ENCODE measurements at places on chromosomes 3 and 15.
A peak's percentile ranks its signal among the peaks of the same experiment; 100 is the strongest.

GRCh38 chr3:120103276-120103675, 9.0 kb upstream of the GSK3B start:
- no peak for DNase-seq

DNA sequence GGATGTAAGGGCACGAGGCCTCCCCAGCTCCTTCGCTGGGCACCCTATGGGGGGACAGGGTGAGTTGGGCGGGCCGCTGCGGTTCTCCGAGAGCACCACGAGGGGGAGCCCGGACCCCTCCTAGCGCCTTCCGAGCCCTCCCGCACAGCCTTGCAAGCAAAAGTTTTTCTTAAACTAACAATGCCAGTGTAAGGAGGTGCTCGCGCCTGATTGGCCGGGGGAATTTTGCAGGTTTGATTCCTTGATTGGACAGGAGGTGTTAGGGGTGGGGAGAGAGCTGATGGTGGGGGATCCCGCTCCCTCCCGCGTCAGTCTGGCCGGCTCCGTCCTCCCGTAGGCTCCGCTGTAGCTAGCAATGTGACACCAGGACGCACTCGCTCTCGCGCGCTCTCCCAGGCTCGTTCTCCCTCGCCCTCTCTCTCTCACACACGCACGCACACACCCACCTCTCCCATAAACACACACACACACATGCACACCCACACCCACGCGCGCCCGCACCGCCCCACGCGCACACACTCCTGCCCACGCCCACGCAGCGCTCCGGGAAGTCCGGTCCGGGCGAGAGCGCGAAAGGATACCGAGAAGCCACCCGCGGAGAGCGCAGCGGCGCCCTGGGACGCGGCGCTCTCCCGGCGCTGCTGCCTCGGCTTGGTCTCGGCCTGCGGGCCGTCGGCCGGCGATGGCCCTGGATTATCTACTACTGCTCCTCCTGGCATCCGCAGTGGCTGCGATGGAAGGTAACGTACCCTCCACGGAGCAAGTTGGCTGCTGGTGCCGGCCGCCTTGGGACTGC, at the start of gene EPHB1:
Gene EPHB1, plus strand, starts transcription at position 311 of the 796 bp plus-strand sequence.
- DNase-seq, result peak; percentile 99

DNA sequence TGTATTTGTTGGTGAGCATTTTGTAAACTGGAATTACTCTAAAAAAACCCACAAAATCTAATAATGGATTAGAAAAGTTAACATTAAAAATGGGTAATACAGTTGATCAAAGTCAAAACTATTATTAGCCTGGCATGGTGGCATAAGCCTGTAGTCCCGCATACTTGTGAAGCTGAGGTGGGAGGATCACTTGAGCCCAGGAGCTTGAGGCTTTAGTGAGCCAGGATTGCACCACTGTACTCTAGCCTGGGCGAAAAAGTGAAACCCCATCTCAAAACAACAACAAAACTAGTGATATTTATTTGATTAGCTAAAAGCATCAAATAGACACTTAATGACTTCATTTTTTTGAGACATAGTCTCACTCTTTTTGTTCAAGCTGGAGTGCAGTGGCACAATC, 3.6 kb downstream of the SNX1 start:
- no peak for DNase-seq

DNA sequence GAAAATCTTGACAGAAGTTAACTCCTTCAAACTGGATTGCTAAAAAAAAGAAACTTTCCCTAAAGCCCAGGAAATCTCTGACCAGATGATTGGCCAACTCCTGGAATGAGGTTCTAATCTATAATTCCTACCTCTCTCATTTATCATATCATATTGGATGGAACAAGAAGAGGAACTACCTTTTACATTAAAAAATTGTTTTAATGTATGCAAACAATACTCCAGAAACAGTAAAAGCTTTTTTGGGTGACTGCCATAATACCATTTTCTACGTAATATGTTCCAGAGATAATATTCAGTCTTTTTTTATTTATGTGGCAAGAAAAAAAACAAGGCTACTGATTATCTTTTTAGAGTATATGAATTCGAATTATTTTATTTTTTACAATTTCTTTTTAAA, 204.4 kb downstream of the TUSC7 start:
- DNase-seq, result no peak

DNA sequence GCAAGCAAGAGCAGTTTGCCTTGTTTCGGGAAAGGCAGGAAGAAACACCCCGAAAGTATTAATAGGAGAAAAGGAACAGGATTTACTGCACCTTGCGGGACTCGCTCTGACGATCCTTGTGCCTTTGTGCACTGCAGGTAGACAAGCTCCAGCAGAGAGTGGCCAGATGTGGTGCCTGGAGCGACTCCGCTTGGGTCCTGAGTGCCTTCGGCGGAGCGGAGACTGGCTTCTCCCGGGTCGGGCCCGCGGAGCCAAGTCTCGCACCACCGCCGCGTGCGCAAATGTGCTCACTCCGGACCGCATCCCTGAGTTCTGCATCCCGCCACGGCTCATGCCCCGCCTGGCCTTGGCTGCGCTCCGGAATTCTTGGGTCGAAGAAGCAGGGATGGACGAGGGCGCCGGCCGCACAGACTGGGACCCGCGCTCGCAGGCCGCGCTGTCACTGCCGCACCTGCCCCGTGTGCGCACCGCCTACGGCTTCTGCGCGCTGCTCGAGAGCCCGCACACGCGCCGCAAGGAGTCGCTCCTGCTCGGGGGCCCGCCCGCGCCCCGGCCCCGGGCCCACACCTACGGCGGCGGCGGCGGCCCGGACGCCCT, 769 bp downstream of the C2CD4A start:
- no peak for DNase-seq

GRCh38 chr3:11377719-11378118, 105.5 kb downstream of the ATG7 start:
- DNase-seq, result no peak

DNA sequence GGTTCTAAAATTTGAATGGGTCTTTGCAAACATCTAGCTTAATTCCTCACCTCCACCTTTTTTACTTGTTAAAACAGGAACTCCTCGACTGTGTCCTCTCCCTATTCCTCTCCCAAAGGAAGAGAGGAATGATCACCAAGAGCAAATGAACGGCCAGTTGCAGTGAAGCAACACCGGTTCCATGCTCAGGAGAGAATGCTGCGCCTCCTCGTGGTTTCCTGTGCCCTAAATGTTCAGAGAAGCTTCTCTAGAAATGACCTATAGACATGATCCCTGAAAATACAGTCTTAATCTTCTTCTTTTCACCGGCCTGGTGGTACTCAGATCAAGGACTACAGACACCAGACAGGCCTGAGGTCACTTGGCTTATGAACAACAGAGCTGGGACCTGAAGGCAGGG, 65.1 kb upstream of the GUCA1C start:
- DNase-seq, result no peak

- peak; percentile 74 for DNase-seq
Measured at GRCh38 chr3:37993820-37994638, 3.4 kb downstream of the VILL start.

- DNase-seq, result no peak
Measured at GRCh38 chr3:189342811-189343210, 171.0 kb downstream of the TPRG1 start.

DNA sequence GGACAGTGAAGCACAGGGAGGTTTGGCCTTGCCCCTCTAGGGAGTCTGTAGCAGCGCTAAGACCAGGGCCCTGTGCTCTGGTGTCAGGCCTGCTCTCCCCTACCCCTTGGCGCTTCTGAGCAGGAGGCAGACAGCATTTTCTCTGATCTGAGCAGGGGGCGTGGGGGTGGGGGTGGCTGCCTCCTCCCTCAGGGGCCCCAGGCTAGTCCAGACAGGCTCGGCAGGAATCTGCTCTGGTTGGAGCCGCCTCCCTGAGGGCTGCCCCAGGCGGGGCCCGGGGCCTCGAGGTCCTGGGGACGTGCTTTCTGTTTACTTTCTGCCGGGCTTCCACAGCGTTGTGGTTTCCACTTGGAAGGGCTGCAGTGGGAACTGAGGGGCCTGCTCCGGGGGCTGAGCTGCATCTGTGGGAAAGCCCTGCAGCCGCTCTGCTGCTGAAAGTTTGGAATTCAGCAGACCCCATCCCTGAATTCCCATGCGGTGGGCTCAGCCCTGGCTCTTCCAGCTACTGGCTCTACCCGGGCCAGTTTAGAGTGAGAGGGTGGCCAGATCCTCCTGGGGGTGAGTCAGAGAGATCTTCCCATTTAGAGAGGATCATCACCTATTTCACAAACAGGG, 105.4 kb downstream of the LINGO1 start:
- DNase-seq, result no peak

GRCh38 chr15:77013776-77014131, 18.8 kb downstream of the PSTPIP1 start:
- no peak for DNase-seq

DNA sequence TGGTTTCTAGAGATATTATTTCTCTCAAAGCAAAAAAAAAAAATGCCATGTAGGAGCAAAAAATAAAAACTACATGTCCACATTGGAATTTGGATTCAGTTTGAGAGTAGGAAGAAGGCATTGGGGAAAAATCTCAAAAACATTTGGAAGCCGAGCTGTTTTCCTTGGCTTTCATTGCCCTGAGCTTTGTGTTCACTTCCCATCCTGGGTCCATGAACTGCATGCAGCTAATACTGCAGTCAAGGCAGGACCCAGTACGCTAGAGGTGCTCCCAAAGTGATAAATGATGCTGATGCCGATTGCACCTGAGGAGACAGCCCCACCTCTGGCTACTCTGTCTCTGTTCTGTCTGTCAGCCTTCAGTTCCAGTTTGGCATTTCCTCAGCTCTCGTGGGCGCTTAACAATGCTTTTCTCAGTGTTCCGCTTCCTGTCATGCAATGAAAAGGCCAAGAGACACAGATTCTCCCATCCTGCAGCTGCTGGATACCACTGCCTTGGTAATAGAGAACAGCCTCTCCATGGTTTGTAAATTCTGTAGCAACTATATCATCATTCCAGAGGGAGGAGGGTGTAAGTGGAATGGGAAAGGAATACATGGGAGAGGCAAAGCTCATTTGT, 181.8 kb downstream of the RYR3 start:
- DNase-seq, result peak; percentile 1

DNA sequence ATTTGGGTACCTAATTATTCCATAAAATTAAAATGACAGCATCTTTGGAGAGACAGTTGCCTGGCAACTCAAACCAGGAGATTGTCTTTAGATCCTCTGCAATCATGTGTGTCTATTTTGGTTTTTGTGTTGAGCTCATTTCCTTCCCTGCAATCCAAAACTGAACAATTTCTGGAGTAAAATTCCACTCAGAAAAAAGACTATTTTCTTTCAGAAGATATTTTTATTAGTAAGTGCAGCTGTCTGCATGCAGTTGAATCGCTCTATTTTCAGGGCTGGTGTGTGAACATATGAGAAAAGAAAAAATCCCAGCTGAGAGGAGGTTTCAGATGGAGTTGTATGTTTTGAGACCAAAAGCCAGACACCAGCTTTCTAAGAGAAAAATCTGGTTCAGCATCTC, 41.9 kb upstream of the DYNC1LI1 start:
- DNase-seq, result no peak

DNA sequence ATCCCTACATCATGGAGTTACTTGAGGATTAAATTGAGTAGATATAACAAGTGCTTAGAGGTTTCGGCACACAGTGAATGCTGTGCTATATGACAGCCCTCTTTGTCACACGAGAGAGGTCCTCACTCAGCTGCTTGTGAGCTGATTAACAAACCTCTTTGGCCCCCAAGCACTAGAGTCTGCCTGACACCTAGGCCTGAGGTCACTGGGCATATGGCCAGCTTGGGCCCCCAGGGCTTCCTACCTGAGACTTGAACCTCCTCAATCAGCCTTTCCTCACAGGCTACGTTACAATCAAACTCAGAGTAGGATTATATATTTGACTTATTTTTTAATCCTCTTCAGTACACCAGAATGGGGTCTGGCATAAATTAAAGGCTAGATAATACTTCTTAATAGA, 88.8 kb downstream of the WDR72 start:
- no peak for DNase-seq

DNA sequence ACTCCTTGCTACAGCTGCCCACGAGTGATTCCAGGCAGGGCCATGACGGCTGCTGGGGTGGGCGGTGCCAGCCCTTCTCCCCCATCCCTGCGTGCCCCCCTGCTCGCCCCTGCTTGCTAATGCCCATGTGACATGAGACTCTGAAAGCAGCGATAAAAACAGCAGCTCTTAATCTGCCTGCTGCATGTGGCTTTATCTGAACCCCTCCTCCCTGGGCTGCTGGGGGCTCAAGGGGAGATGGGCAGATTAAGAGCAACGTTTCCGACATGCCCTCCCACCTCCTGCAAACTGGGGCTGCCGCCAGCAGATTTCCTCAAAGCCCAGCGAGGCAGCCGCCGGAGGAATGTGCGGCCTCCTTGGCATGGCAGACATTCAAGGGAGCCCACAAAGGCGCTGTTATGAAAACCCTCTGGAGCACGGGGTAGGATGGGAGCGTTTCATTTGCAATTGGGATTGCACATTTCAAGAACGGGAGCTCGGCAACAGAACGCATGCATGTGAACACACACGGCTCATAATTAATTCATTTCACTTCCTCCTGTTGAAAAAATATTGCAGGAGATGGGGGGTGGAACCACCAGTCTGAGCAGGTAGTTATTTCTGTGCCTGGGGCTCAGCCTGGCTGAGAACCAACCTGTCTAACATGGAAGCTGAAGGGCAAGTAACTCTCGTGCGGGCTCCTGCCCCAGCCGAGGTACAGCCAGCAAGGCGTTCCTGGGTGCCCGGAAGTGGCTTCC, 504.2 kb upstream of the PROK2 start:
- no peak for DNase-seq

GRCh38 chr15:57589281-57589680, 2.4 kb upstream of the MYZAP start:
- DNase-seq, result no peak

DNA sequence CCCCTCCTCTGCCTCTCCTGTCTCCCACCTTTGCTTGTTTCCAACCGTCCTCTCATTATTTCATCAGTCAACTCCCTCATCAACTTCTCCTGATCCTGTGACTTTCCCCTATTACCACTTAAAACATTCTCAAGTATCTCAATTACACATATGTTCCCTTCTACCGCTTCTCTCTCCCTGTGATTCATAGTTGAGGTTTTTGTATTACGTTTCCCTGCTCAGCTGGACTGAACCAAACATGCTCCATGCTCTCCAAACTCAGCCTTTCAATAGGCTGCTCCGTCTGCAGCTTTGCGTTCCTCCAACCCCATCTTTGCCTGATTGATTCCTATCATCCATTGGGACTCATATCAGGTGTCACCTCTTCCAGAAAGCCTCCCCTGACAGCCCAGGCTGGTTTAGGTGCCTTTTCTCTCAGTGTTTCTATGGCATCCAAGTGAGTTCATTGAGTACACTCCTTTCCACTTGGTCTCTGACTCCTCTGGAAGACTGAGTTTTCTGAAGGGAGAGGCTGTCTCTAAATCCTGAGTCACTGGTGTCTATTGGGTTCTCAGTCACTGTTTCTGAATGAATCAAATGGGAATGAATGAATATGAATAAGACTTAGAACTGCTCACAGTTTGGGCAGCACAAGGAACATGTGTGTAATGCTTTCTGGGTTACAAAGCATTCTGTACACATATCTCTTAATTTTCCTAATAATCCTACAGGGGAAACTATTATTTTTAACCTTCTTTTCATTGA, 56.4 kb downstream of the PLD1 start:
- DNase-seq, result no peak

- no peak for DNase-seq
Measured at GRCh38 chr3:16136055-16136454, 38.4 kb upstream of the GALNT15 start.
